ENCODE measurements at places on chromosomes 7 and 10.

GRCh38 chr7:22853674-22854157, 31.1 kb upstream of the TOMM7 start:
- DNase-seq = no peak

DNA sequence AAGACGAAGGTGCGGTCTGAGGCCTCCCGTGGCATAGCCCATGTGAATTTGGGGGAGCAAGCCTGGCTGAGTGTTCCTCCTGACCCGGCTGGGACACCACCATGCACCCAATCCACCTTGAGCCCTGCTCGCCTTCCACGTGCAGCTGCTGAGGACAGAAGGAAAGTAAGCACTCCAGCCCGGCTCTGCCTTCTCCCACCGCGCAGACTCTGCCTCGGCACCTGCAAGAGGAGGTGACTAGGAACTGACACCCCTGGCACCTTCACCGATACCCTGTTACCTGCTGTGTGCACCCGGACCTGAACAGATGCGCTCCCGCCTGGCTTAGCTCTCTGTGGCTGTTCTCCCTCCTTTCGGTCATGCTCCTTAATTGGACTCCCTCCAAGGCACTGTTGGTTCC, 57.0 kb upstream of the OPN4 start:
- no peak for DNase-seq

GRCh38 chr10:72563327-72563932, 62.4 kb downstream of the MICU1 start:
- DNase-seq = peak; percentile 4

GRCh38 chr10:46247808-46248569, 38.8 kb upstream of the ANTXRL start:
- DNase-seq = peak; percentile 1

GRCh38 chr7:121107923-121108498, 119.5 kb downstream of the CPED1 start:
- DNase-seq = no peak

- DNase-seq = no peak
These were observed 155.6 kb upstream of the NEBL start for GRCh38 chr10:21052709-21053104.

DNA sequence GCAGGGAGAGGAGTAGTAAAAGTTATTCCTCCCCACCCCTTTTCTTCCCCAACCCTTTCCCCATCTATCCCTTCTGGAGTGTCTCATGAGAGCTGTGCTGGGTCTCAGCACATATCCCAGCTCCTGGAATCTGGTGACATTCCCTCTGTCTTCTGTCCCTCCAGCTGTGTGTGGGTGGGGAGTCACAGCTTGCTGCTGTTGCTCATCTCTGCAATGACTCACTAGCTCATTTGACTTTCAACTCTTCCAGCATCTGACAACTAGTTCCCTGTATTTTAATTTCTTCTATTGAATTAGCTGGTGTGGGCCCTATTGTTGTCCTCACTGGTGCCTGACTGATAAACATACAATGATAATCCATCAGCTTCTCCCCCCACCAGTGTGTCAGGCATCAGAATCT, 198.9 kb upstream of the AUTS2 start:
- DNase-seq = no peak

All from activated naive CD4-positive, alpha-beta T cell treated with Interleukin-2 at 50 U/mL for 16 hours (primary cell).